ENCODE measurements at places on chromosomes 5 and 9.

DNA sequence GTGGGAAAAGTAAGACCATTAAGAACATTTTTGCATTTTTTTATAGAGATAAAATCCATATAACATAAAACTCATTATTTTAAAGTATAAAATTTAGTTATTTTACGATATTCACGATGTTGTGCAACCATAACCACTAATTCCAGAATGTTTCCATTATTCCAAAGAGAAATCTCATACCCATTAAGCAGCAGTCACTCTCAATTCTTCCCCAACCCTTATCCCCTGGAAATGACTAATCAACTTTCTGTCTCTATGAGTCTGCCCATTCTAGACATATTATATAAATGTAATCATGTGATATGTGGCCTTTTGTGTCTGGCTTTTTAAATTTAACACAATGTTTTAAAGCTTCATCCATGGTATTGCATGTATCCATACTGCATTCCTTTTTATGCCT is 115.6 kb upstream of the ADAMTSL1 start:
- DNase-seq = no peak

DNA sequence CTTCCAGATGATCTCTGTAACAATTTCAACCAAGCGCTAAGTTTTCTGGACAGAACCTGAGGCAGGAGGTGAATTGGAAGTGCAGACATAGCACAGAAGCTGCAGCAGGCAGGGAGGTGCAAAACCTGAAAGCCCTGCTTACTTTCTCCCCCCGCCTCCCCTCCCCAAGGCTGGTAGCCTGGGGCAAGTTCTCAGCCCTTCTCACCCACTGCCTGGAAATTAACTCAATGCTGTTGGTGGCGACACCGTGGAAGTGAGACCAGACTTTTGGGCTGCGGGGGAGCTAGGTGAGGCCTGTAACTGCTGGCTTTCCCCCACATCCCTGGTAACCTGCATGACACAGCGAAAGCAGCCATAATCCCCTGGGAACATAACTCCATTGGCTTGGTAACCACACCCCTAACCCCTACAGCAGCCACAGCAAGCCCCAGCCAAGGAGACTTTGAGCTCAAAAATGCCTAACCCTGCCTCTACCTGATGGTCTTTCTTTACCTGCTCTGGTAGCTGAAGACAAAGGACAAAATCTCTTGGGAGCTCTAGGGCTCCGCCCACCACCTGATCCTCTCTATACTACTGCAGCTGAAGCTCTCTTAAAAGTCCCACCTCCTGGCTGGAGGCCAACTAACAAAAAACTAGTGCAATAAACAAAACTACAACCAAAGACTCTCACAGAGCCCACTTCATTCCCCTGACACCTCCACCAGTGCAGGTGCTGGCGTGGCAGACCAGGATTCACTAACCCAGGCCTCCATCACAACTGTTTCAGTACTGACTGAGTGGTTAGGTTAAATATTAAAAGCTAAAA is 11.9 kb upstream of the OR13C8 start:
- no peak for DNase-seq

DNA sequence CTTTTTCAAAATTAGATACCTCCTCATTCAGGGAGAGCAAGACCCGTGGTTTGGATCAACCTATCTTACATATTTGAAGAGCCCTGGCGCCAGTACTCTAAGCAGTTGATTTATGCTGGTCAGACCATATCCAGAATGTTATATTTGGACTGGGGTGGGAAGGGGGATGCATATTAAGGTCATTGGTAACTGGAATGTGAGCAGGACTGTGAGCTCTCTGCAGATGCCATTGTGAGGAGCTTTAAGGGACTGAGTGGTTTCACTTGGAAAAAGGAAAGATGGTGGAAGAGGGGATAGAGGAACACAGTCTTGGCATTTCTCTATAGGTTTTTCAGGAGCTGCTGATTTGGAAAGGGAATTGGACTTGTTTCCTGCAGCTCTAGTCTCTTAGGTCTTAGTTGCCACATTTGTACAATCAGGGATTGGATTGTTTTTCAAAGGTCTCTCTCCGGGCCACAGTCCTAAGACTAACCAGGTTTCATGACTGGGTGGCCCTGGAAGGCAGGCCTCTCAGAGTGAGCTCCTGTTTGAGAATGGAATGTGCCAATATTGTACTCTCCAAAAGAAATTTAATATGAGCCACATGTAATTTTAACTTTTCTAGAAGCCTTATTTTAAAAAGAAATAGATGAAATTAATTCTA is 25.8 kb upstream of the F2R start:
- DNase-seq = no peak

- no peak for DNase-seq
These were observed 36.9 kb downstream of the C5orf15 start for GRCh38 chr5:133931546-133931945.

DNA sequence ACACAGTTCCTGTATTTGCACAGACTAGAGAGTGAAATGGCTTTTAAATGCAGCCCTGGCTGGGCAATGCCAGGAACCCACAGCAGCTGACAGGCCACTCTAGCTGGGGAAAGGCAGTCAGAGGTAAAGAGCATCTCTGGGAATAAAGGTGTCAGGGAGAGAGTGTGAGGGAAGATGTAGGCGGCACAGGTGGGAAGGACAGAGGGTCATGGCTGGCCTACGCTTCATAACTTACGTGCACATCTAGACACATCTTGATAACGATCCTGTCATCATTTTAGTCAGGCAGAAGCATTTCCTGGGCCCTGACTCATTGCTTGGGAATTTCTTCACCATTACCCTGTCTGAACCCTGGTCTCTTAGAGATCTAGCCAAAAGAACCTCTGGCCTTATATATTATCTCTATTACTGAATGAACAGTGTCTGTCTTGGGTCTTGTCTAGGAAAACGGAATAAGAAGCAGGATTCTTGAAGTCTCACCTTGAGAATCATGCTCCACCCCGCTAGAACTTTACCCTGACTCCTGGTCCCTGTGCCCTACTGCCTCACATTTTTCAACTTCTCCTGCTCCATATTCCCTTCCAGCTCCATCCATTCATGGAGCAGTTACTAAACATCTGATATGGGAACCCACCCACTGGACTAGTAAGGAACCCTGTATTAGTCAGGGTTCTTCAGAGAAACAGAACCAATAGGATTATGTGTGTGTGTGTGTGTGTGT is 106.4 kb upstream of the ELL2 start:
- no peak for DNase-seq

GRCh38 chr5:72412283-72413055 is 92.3 kb downstream of the PTCD2 start:
- no peak for DNase-seq

DNA sequence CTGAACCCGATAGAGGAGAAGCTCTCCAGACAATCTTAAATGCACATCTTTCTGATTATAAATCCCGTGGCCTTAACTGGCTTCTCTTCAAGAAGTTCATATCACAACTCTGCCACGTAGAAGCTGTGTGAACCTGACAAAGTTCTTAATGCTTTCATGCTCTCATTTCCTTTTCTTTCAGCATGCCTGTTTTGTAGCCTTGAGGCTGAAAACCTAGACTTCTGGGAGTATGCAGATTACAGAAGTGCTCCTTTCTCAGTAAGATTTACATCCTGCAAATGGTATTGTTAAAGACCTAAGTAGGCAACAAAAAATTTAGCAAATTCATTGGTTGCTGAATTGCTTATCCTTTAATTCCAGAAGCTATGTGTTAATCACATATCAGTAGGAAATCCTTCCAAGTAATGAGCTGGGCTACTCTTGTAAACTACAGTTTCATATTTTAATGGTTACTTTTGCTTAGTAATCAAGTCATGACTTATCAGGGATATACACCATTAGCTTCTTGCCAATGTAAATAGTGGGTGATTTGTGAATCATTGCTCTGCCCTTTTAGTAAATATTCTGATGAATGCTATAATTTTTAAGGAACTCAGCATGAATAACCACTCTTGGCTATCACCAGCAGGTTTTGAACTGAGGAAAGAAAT is 334.7 kb downstream of the FBXL7 start:
- no peak for DNase-seq

- no peak for DNase-seq
These were observed 84.2 kb downstream of the FBXO38 start for GRCh38 chr5:148467958-148468357.

DNA sequence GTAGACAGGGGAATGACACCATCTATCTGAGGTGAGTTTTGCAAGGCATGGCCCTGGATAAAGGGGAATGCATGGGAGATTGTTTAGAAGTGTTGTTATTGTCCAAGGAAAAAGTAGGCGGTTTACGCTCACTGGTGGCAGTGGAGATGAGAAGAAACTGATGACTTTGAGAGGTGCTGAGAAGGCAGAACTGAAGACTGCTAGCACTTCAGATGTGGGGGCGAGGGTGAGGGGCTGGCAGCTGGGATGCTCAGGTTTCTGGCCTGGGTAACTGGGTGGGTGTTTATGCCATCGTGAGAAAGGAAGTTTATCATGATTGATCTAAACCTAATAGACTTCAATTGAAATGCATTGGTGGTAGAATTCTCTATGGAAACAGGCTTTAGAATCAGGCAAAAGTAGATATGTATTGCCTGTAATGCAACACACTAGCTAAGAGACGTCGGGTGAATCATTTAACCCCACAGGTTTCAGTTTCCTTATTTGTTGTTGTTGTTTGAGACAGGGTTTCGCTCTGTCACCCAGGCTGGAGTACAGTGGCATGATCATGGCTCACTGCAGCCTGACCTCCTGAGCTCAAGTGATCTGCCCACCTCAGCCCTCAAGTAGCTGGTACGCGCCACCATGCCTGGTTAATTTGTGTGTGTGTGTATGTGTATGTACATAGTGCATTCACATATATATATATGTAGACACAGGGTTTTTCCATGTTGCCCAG is 123.5 kb downstream of the SLC24A2 start:
- DNase-seq = no peak

DNA sequence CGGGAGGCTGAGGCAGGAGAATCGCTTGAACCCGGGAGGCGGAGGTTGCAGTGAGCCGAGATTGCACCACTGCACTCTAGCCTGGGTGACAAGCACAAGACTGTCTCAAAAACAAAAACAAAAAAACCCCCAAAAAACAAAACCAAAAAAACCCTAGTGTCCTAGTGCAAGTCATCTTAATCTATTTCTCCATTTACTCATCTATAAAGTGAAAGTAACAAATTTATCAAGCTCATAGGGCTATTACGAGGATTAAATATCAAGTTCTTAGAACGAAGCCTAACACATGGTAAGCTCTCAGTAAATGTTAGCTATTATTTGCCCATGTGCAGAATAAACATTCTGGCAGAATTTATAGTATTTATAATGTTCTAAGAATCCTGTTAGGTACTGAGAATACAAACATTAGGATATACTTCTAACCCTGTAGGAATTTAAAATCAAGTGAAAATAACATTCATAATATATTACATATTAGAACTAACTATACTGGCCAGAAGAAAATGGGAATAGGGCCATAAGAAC is 45.0 kb downstream of the GOLPH3 start:
- no peak for DNase-seq

DNA sequence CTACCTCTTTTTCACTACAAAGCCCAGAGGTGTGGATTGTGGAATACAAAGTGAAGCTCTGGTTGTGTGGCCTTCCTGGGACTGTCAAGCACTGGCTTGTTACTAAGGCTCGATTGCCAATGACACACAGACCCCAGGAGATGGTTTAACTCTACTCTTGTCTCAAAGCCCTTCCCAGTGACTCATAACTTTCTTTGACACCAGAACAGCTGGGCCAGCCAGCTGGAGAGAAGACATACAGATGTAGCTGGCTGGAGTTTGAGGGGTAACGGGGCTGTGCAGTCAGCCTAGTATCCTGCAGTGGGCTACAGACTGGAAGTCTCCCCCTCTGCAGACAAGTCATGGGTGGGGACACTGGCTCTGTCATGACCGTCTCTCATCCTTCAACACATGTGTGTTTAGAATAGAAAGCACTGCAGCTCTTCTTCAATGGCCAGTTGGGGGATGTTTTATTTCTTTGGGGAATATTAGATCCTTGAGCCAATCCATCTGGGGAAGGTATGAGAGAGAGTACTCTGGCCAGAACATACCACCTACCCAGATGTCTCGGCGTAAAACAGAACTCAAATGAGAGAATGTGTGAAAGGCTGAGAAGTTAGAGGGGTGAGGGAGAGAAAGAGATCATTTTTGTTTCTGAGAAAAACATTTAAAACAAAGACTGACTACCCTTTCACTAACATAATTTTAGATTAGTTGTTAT is 53.3 kb downstream of the SEMA6A start:
- no peak for DNase-seq

DNA sequence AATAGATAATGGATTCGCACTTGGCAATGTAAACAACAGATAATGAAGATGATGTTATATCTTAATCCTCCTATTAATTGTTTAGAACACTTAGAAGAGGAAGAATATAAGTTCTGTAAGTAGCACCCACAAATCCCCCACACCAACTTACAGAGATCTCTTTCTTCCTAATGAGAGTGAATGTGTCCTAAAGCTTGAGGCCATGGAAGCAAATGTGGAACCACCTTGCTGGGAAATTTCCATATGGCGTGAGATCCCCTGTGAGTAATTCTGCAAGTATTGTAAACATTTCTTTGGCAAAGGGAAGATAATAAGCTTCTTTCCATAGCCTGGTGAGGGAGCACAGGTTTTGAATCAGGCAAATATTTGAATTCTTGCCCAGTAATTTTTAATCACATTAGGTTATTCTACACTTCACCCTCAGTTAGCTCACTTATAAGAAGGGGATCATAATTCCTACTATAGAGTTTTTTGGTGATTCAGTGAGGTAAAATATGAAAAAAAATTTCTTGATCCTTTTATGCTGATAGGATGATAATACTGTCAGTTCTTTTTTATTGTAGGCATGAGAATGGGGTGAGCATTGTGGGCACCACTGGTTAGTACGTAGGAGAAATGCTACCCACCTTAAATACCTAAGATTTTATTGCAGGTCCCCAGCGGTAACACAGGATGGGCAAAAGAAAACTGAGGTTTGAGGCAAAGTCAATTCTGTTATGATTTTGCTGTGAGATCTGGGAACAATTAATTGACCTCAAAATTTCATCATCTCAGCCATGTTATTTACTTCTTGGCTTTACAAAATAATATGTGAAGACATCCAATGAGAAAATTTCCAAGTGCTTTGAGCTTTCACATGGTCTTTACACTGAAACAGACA is 574.8 kb downstream of the PSAT1 start:
- no peak for DNase-seq

GRCh38 chr9:137070906-137071275 is 534 bp upstream of the SAPCD2 start:
- no peak for DNase-seq

- no peak for DNase-seq
These were observed 2.4 kb downstream of the TLE4 start for GRCh38 chr9:79574136-79574535.
